AG04450 (cell line): ENCODE measurements at places on chromosomes 3 and 15. TPM values are rescaled to one million over a fixed set of nuclear protein-coding genes. Genes with fewer than 3 reads are reported as not detected.

DNA sequence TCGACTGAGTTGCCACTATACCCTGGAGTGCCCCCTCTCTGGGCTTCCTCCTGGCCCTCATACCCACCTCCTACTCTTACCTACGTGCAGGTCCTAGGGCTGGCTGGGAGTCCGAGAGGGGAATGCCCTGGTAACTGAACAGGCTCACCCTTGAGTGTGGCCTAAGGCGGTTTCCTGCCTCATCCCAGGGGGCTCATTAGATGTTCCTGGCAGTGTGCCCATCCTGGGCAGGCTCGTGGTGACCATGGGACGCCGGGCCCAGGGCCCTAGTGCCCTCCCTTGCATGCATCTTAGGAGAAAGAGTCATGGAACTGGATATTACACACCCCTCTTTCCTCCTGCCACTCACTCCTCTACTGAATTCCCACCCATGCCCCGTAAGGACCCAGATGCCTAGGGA lies 2.8 kb downstream of the SEMA4B start:
- DNase-seq: no peak

DNA sequence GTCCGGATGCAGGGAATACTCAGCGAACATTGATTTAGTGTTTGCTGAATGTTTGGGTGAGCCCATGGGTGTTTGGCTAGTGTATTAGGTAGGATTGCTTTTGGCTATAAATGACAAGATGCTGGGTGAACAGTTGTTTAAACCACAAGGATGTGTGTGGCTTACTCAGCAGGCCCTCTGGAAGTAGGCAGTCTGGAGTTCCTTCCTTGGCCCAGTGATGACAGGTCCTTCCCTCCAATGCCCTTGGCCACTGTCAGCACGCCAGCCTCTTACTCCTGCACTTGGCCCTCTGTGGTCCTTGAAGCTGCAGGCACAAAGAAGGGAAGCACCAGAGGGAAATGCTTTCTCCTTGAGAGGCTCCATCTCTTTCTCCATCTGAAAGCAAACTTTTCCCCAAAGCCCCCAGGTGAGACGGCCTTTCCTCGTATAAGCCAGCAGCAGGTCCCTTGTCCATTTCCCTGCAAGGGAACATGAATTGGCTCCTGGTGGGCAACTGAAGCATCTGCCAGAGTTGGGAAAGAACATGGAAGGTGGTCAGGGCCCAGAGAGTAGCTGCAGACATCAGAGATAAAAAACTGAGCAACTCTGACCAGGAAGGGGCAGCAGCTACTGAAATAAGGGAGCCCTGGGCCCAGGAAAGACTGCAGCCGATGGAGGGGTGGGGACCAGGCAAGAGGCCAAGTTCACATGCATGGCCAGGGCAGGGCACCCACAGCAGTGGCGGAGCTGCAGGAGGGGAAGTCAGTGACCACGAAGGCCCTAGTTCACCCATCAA lies 105.0 kb downstream of the TPRA1 start:
- DNase-seq: no peak

DNA sequence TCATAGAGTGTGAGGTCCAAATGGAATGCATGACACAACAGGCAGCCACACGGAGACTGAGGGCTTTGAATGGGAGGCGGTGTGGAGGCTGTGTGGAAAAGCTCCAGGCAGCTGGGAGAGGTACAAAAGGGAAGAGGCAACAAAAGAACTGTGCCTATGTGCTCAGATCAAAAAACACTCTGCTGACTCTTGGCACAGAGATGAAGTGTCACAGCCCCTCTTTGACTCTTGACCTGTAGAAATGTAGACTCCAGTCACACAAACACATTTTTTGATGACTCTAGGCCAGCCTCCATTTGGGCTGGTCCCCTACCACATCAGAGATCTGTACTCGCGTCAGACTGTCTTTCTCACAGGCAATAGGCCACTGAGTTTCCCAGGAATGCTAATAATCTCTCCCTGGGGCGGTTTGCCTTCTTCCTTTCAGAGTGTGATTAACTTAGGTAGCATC lies 456.0 kb downstream of the TUSC7 start:
- DNase-seq: no peak

GRCh38 chr15:53072077-53072476 lies 281.9 kb upstream of the ONECUT1 start:
- no peak for DNase-seq

GRCh38 chr3:193225302-193226125 lies 15.5 kb upstream of the PLAAT1 start:
- DNase-seq: no peak

GRCh38 chr15:68379759-68380290 lies 52.1 kb downstream of the ITGA11 start:
- DNase-seq: peak; percentile 61

DNA sequence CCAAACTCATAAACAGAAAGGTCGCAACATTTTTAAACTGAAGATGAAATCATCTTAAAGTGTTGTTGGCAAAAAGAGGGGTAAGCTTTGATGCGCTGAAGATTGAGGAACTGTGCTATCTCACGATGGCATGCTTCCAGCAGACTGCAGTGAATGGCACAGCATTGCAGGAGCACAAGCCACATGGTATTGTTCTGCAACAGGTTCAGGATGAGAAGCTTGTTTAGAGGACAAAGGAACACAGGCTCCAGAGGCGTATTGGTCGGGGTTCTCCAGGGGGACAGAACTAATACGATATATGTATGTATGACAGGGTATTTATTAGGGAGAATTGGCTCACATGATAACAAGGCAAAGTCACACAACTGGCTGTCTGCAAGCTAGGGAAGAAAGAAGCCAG lies 13.8 kb upstream of the PLD1 start:
- DNase-seq: no peak

GRCh38 chr15:57401546-57401945 lies 25.2 kb downstream of the CGNL1 start:
- DNase-seq: no peak

DNA sequence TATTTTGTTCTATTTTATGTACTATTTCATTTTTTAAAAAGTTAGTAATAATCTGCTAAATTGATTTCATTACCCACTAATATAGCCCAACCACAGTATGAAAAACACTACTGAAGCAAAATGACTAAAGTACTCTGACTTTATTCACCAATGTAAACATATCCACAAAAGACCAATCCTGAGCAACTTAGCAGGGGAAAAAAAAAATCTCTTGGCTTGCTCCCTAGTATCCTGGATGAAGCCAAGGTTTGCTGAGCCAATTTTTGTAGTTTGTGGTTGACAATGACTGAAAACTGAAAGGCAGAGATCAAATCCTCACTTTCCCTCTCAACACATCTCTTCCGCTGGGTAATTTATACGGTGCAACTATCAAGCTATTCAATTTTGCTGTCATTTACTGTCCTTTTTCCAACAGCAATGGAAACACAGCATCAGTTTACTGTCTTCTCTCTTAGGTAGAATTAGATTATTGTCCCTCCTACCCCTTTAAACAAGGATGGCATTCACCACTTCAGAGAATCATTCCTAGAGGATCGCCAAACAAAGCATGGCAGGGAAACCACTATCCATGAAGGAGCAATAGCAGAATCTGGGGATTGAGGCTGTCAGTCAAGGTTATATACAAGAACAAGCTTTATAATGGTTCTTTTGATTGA lies 149.7 kb downstream of the THRB start:
- DNase-seq: no peak

DNA sequence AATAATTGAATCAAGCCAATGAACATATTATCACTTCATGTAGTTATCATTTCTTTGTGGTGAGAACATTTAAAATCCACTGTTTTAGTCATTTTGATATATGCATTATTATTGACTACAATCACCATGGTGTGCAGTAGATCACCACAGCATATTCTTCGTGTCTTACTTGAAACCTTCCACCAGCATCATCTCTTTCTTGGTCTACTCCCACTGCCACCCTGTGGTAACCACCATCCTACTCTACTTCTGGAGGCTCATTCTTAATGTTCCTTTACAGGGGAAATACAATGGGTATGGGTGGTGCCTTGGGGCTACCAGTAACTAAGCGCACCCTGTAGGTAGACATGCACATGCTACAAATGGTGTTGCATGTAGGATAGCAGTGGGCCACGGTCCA lies 25.4 kb downstream of the PXK start:
- no peak for DNase-seq

GRCh38 chr15:99151156-99151555 lies 46.3 kb downstream of the SYNM start:
- DNase-seq: no peak

DNA sequence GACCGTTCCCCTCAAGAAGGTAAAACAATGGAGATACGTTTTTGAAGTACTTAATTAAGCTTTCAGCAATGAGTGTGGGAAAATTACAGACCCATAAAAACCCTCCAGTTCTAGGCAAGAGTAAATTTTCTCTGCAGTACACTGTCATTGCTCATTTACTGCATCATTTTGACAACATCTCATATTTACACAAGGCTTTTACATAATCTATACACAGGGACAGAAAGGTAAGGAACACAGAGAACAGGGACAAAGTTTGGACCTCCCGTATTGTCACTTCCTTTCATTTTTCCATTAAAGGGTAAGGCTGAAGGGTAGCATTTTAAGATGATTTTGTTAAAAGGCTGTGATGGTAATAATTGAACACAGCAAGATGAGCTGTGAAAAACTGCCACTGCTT lies 7.4 kb upstream of the HGD start:
- DNase-seq: no peak

DNA sequence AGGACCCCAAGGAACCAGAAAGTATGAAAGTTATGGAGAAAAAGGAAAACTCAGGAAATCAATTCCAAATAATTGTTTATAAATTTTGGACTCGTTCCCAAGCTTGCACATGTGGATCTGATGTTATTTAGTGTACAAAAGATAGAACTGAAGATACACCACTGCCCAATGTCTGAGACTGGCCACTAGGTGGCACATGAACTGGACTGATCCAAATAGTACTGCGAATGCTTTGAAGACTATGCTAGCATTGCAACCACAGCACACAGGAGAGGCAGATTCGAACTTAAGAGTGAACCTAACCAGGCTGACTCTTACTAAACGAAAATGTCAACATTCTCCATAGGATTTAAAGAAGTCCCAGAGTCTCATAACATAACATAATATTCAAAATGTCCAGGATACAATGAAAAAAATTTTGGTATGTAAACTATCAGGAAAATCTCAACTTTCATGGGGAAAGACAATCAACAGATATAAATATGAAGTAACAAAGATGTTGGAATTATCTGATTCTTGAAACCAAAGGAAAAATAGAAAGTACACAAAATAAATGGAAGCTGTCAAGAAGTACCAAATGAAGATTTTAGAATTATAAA lies 596.7 kb downstream of the FGF12 start:
- no peak for DNase-seq

- DNase-seq: no peak
Observed at GRCh38 chr3:159273608-159274007, 471.8 kb downstream of the MFSD1 start.

DNA sequence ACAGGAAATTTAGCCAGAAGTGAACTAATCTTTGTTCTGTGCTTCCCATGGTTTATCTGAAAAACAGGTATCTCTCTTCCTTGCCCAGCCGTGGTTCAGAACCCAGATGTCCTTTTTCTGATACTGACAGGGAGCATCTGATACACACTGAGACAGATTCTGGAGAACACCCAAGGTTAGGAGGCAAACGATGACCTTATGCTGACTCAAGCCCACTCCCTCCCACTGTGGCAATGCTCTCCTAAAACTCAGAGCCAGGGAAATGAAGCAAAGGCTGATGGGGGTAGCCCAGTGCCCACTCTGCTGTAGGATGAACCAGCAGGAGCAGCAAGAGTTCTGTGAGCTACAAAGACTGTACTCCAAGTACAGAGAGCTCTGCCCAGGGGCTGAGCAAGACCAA lies 225.1 kb downstream of the NTRK3 start:
- DNase-seq: no peak

DNA sequence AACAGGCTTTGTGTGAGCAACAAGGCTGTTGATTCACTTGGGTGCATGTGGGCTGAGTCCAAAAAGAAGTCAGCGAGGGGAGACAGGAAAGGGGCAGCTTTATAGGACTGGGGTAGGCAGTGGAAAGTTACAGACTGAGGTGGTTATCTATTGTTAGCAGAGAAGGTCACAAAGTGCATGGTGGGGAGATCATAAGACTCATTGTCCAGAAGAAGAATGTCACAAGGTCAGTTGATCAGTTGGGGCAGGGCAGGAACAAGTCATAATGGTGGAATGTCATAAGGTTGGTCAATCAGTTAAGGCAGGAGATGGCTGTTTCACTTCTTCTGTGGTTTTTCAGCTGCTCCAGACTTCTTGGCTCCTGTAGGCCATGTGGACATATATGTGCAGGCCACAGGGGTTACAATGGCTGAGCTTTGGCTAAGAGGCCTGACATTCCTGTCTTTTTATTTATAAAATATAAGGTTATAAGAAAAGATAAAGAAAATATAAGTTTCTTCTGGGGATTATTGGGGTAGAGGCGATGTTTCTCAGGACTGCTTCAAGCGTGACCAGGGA lies 69.5 kb upstream of the SNTN start:
- no peak for DNase-seq

- no peak for DNase-seq
Observed at GRCh38 chr15:88438181-88438580, 29.0 kb downstream of the MRPL46 start.

GRCh38 chr3:129399145-129399894 lies 29.1 kb downstream of the EFCAB12 start:
- peak; percentile 90 for DNase-seq

DNA sequence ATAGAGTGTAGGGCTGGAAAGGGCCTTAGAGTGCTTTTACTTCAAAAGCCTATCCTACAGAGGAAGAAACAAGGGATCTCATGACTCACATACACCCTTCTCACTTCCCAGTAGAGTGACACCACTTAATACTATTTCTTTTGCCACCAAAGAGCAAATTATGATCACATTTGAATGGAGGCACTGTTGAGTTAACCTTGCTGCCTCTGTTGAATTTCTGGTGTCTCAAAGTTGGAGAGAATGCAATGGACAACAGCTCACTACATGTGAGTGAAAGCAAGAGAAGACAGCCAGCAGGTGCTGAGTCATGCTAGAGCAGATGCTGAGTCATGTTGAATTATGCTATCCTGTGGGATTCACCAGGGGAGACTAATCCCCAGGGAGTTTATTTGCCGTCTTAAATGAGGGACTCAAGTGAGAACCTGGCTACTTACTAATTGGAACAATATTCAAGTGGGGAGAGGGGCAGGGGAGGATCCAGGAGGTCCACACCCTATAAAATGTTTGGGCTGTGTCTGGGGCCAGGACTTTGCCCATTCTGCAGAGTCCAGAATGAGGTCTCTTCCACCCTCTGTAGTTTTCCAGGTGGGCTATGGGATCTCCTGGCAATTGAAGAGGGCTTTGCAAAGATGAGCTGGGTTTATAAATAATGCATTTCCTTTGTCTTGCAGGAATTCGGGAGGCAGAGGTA lies 35.8 kb downstream of the ST8SIA2 start:
- DNase-seq: peak; percentile 27

- no peak for DNase-seq
Observed at GRCh38 chr3:41920406-41920965, 41.4 kb downstream of the ULK4 start.

- no peak for DNase-seq
Observed at GRCh38 chr15:51067510-51067909, 27.2 kb downstream of the TNFAIP8L3 start.

- DNase-seq: no peak
Observed at GRCh38 chr15:33304924-33305323, 5.8 kb upstream of the RYR3 start.

The ETV5 gene
- 28.6 and 33.7 TPM in 2 replicates for polyA plus RNA-seq

The PAK6 gene
- not detected in 2 replicates for polyA plus RNA-seq

The SLCO2A1 gene
- polyA plus RNA-seq: 1.6 and 1.7 TPM in 2 replicates

The RAB5A gene
- 44.5 and 58.7 TPM in 2 replicates for polyA plus RNA-seq

The AGBL1 gene
- not detected in 2 replicates for polyA plus RNA-seq

The MESP1 gene
- 0.17 and 0.30 TPM in 2 replicates for polyA plus RNA-seq

The EIF2B5 gene
- 28.8 and 29.8 TPM in 2 replicates for polyA plus RNA-seq

The HCLS1 gene
- 0.51 and 0.69 TPM in 2 replicates for polyA plus RNA-seq
